Airway epithelial cell (primary cell): ENCODE measurements at places on chromosomes 6 and 20. TPM values are rescaled to one million over a fixed set of nuclear protein-coding genes. Genes with fewer than 3 reads are reported as not detected.

Gene FAM209B
- total RNA-seq, result 0.49 TPM in 1 of 2 replicates, not detected in the other

Gene ISM1
- 0.28 TPM in 1 of 2 replicates, not detected in the other for total RNA-seq

Gene DOK5
- not detected in 2 replicates for total RNA-seq

Gene ECT2L
- total RNA-seq, result not detected in 2 replicates

Gene RWDD2A
- 2.0 and 2.2 TPM in 2 replicates for total RNA-seq

Gene ZNF322
- total RNA-seq, result 5.2 and 6.7 TPM in 2 replicates

Gene PRKN
- total RNA-seq, result 1.3 and 2.4 TPM in 2 replicates
